Upper lobe of left lung (tissue), 6 donors: ENCODE measurements at places on chromosomes 16 and 17.

- peak; percentile 67 for DNase-seq
These were observed 50.8 kb upstream of the MAF start for GRCh38 chr16:79651363-79651762.

- no peak for DNase-seq
These were observed 134.1 kb downstream of the SOX9 start for GRCh38 chr17:72254808-72255449.

DNA sequence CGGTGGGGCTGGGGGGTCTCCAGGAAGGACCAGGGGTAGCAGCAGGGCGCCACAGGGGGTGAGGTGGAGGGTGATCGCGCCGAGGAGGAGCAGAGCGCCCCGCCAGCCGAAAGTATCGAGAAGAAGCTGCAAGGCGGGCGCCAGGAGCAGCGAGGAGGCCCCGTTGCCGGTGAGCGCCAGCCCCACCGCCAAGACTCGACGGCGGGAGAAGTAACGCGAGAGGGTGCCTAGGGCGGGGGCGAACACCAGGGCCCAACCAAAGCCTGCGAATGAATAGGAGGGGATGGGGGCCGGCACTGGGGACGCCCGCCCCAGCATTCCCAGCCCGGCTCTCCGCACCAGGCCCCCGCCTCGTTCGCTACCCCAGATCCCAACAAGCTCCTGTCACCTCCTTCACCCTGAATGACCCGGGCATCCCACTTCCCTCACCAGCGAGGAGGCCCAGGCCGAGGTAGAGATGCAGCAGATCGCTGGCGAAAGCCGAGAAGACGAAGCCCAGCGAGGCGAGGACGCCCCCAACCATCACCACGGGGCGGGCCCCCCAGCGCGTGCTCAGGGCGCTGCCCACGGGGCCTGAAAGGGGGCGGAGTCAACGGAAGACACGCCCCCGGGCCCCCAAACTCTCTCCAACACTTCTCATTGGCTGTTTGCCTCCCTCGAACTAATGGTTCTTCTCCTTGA is 1.3 kb downstream of the SLC16A11 start:
- DNase-seq, result peak; percentile 84

GRCh38 chr17:28499684-28500357 is 6.3 kb upstream of the FOXN1 start:
- DNase-seq, result no peak

DNA sequence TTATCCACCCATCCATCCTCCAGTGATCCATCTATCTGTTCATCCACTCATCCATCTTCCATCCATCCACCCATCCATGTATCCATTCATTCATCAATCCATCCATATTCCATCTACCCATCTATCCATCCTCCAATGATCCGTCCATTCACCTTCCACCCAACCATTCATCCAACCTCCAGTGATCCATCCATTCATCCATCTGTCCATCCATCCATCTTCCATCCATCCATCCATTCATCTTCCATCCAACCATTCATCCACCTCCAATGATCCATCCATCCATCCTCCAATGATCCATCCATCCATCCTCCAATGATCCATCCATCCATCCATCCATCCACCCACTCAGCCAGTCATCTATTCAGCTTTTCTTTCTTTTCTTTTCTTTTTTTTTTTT is 156.5 kb upstream of the WSCD1 start:
- no peak for DNase-seq

DNA sequence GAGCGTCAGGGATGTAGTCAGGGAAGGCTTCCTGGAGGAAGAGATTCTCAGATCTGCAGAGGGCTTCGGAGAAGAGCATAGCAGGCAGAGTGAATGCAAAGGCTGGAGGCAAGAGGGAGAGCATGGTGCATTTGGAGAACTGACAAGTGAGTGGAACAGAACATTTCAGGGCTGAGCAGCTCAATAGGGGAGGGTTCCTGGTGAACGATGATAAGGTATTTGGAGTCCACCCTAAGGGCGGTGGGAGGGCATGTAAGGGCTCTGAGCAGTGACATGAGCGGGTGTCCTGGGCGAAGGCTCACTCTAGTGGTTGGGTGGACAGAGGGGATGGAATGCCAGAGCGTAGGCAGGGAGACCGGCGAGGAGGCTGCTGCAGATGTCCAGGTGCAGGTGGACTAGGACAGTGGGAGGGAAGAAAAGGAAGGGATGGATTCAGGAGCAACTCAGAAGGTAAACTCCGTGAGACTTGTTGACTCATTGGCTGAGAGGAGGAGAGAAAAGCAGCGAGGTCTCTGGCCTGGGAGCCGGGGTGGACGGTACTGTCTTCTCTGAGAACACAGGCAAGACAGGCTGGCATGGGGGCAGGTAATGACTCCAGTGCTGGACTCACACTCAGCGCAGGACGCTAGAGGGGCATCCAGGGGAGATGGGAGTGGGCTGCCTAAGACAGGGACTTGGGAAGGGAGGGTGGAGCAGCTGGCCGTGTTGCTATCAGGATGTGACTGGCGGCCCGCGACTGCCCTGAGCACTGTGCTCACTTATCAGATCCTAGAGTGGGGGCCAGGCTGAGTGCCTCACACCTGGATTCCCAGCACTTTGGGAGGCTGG is 1.4 kb upstream of the PITPNA start:
- no peak for DNase-seq

- DNase-seq, result no peak
These were observed 15.6 kb upstream of the SLC13A2 start for GRCh38 chr17:28457890-28458289.

DNA sequence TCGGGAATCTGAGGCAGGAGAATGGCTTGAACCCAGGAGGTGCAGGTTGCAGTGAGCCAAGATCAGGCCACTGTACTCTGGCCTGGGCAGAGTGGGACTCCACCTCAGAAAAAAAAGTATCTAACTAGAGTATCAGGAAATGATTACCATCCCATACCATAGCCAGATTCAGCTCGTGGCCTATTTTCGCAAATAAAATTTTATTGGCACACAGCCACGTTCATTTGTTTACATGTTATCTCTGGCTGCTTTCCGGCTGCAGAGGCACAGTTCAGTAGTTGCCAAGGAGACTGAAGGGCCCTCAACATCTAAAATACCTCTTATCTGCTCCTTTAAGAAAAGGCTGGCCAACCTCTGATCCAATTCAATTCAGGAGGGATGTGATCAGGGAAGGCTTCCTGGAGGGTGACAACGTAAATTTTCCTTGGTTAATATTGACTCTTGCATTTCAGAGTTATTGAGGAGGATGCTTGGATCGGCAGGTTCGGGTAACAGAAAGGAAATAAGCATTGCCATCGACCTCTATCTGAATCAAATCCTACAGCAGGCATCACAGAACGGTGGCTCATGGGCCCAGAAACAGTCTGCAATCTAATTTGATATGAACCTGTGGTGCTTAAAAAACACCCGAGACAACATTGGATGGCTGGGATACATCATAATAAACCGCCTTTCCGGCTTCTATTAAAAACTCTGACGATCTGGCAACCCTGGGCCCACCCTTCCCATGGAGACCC is 73.8 kb downstream of the XYLT1 start:
- no peak for DNase-seq

DNA sequence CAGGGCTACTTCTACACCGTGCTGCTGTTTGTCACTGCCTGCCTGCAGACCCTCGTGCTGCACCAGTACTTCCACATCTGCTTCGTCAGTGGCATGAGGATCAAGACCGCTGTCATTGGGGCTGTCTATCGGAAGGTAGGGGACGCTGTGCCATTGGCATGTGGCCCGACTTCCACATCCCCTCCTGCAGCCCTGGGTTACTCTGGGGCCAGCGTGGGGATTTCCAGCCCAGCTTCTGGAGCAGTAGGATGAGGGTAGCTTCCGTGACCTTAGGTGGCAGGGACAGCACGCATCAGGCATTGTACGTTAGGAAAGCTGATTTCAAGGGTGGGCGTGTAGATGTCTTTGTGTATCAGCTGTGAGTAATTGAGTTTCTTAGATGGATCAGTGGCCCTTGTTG is 96.5 kb downstream of the ABCC1 start:
- DNase-seq, result no peak

GRCh38 chr17:38338053-38338452 is 5.7 kb downstream of the GPR179 start:
- DNase-seq, result no peak
